ENCODE measurements at places on chromosomes 3 and 15. TPM values are rescaled to one million over a fixed set of nuclear protein-coding genes. Genes with fewer than 3 reads are reported as not detected.

GRCh38 chr3:8493744-8494143 is 7.9 kb upstream of the LMCD1 start:
- no peak for DNase-seq
- H3K36me3 ChIP-seq: no peaks in the 10 kb centered on the region
- peaks cover 12% of the 10 kb centered on the region for H3K4me1 ChIP-seq
- no peak overlapping the region for H3K4me3 ChIP-seq

DNA sequence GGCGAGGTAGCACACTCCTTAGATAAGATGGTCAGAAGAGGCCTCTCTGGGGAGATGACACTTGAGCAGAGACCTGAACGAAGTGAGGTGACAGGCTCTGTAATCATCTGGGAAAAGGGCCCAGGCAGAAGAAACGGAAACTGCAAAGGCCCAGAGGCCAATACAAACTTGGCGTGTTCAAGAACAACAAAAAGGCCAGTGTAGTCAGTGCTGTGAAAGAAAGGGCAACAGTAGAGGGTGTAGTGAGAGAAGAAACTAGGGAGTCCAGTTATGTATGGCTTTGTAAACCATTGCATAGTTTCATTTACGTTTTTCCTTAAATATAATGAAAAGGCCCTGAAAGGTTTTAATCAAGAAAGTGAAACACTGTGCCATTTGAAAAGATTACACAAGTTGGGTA is 31.8 kb downstream of the PLD1 start:
- H3K4me3 ChIP-seq: no peak overlapping the region
- no peak overlapping the region for H3K27ac ChIP-seq
- H3K4me1 ChIP-seq: peaks cover 9% of the 10 kb centered on the region
- no peak for DNase-seq
- H3K27me3 ChIP-seq: no peaks in the 10 kb centered on the region

DNA sequence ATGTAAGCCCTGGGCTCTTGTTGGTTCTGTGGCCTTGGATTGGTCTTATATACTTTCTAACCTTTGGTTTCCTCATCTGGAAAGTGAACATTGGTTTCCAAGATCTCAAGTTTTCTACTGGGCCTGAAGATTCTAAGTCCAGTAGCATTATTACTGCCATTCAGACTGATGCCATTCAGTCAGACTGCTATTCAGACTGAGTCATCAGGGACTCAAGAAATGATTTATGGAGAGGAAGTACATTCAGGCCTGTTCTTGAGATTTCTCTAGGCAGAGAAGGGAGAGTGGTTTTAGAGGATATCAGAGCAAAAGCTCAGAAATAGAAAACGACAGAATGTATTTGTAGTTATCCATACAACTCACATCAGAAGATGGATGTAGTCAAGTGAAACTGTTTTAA is 557.2 kb downstream of the NR2F2 start:
- no peak overlapping the region for H3K4me3 ChIP-seq
- H3K36me3 ChIP-seq: no peaks in the 10 kb centered on the region
- H3K27ac ChIP-seq: no peak overlapping the region
- DNase-seq: no peak
- peaks cover 6% of the 10 kb centered on the region for H3K27me3 ChIP-seq

DNA sequence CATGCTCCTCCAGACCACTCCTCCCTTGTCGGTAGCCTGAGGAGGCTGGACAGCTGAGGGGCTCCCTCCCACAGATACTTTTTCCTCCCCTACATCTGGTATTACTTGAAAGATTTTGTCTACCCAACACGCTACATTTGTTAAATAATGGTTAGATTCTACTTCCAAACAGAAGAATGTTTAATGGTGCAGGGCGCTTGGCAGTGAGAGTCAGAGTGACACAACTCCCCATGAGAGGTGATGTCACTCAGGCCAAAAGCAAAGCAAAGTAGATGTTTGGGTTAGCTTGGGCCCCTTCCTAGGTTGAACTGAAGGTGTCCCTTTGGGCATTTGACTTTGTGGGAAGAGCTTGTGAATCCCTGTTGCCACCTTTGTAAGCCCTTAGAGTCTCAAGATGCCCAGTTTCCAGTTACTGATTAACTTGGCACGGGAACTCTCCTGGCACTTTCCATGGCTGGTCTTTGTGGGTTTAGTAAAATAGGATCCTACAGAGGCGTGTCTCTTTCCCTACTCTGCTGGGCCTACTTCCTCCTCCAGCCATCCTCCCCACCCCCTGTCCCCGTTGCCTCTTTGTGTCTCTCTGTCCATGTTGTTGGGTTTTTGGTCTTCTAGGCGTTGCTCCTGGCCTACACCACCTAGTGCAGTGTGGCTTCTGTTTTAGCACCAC is 5.6 kb downstream of the LIMD1 start:
- peaks cover 21% of the 10 kb centered on the region for H3K36me3 ChIP-seq
- no peak overlapping the region for H3K27ac ChIP-seq
- no peak overlapping the region for H3K4me3 ChIP-seq

DNA sequence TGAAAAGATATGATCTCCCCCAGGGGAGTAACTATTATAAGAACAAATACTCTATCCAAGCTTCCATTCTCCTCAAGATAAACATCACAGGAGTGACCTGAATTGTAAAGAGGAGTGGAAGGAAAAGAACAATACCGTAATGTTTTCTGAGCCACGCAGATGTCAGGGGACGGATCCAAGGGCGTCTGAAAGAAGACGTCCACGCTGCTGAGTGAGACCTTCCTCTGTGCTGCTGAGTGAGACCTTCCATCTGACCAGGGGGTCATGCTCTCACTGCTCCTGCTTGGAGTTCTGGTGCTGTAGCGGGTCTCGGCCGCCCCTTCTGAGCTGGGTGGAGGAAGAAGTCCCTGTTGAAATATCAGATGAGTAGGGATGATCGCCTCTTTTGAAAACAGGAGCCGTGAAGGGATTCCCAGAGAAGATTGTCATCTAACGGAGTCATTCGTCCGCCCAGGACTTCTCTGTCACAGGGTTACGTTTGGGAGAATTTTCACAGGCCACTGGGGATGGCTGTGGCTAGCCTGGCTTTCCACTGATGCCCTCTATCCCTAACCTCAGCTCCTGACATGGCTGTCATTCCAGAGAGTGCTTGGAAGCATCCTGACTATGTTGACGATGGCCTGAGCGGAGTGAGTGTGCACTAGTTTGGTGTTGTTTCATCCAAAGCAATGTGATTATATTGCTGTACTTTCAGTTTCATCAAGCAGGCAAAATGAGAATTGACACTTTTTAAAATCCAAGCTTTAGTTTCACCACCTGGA is 184.9 kb downstream of the APBA2 start:
- peaks cover 43% of the 10 kb centered on the region for H3K4me1 ChIP-seq
- H3K27me3 ChIP-seq: no peaks in the 10 kb centered on the region
- H3K27ac ChIP-seq: peak overlapping the region; percentile 67
- no peak overlapping the region for H3K4me3 ChIP-seq

DNA sequence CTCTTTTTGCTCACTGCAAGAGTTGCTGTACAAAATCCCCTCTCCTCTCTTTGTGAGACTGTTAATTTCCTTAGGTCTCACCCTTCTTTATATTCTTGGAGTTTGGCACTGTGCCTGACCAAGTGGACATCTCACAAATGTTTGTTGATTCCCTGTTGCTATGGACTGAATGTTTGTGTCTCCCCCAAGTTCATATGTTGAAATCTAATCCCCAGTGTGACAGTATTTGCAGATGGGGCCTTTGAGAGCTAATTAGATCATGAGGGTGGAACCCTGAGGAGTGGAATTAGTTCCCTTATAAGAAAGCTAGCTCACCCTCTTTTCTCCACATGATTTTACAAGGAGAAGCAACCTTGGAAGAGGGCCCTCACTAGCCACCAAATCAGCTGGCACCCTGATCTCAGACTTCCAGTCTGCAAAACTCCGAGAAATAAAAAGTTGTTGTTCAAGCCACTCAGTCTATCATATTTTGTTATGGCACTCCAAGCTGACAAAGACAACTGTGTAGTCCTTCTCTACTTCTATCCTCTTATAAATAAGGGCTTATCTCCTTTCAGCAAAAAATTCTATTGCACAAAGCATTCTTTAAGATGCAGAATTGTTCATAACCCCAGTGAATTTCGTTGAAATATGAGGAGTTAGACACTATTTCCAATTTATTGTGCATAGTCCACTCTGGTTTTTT is 65.5 kb upstream of the NPHP3 start:
- no peak overlapping the region for H3K27ac ChIP-seq
- H3K4me3 ChIP-seq: no peak overlapping the region
- H3K27me3 ChIP-seq: no peaks in the 10 kb centered on the region
- DNase-seq: no peak

DNA sequence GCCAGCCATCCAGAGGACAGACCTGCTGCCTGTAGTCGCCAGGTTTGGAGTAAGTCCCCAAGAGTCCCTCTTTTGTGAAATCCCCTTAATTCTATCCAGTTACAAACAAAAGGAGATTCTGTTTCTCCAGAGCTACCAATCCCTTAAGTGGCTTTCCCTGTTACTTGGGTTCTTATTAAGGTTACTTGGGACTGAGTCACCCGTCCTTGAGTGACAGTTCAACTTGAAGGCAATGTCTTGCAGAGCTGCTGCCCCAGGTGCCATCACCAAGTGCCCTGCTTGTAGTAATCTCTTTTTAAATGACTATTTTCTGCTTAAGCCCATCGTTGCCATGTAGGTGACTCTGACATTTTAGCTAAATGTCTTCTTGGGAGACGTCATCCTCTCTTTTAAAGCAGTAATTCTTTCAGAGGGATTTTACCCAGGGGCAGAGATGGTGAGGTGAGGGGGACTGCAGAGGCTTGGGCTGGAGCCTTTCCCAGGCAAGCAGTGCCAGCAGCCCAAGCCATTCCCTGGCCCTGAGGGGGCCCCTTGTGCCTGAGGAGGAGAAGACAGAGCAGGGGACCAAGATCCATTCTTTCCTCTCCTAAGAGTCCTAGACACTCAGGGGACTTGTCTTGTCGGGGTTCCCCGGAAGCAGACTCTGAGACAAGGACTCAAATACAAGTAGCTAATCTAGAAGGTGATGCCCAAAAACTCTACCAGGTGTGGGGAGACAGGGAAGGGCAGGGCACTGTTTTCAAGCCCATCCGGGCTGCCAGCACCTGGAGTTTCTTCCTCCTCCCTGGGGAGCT is 253.7 kb downstream of the PLCL2 start:
- H3K4me1 ChIP-seq: peaks cover 8% of the 10 kb centered on the region
- no peak overlapping the region for H3K4me3 ChIP-seq
- no peak for DNase-seq
- H3K36me3 ChIP-seq: no peaks in the 10 kb centered on the region

- no peak overlapping the region for H3K4me3 ChIP-seq
- no peaks in the 10 kb centered on the region for H3K4me1 ChIP-seq
- H3K27me3 ChIP-seq: no peaks in the 10 kb centered on the region
- H3K27ac ChIP-seq: no peak overlapping the region
These were observed 990.4 kb downstream of the GBE1 start for GRCh38 chr3:80771085-80771484.

DNA sequence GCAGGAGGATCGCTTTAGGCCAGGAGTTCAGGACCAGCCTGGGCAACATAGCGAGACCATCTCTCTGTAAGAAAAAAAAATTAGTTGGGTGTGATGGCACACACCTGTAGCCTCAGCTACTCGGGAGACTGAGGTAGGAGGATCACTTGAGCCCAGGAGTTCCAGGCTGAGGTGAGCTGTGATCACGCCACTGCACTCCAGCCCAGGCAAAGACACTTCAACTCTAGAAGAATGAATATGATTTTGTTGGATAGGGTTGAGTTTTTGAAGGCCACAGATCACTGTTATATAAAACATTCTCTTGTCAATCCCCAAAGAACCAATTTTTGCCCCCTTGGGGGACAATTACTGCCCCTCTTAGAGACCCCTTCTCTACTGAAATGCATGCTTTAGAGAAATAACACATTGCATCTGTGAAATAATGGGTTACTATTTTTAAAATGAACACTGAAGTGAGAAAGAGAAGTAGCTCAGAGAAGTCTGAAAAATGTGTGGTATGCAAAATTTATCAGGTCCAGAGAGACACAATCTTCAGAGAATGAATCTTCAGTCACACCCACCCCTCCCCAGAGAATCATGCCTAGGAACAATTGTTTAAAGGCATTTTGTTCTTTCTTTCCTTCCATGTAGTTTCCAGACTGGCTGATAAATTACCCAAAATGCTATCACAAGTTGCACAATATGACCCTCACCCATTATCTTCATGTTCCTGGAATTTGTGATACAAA is 42.7 kb downstream of the METTL6 start:
- no peak overlapping the region for H3K27ac ChIP-seq
- peaks cover 3% of the 10 kb centered on the region for H3K36me3 ChIP-seq
- no peak overlapping the region for H3K4me3 ChIP-seq
- no peak for DNase-seq
- H3K27me3 ChIP-seq: no peaks in the 10 kb centered on the region

DNA sequence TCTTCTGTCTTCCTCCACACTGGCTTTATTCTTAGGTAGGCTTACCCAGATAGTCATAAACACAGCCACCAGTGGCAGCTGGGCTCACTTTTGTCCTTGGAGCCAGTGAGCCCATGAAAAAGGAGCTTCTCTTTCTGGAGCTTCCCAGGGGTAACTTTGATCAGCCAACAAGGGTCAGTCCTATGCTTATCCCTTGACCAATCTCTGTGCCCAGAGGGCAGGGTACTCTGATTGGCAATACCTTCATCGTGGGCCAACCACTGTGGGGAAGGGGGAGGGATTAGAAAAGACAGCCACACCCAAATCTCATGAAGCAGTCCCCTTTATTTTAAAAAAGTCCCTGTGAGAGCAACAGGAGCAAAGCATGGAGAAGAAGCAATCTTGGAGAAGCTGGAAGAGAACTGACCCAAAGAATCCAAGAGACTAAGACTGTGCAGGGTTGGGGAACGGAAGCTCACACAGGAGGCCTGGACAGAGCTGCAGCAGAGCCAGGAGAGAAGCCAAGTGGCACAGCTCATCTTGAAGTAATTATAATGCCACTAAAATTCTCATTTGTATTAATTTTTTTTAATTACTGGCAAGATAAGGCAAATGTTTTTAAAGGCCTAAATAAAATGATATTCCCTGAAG is 70.4 kb downstream of the SSUH2 start:
- H3K27ac ChIP-seq: no peak overlapping the region
- no peak overlapping the region for H3K4me3 ChIP-seq
- H3K27me3 ChIP-seq: no peaks in the 10 kb centered on the region
- no peak for DNase-seq
- no peaks in the 10 kb centered on the region for H3K4me1 ChIP-seq

DNA sequence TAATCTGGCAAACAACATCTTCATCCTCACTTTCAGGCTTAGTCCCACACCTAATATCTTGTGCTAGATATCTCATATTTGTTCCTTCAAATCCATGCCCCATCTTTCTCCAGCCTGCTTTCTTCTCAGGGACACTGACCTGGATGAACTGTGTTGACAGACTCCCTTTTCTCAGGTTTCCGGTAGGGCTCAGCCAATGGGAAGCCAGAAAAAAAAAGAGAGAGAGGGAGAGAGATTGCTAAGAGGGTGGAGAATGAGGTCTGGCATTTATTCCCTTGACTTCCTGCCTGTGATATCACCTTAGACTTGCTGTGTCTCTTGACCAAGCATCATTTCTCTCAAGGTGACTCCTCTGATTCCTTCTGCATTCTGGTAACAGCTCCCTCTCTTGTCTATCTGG is 145.6 kb upstream of the ABI3BP start:
- H3K36me3 ChIP-seq: no peaks in the 10 kb centered on the region
- no peak overlapping the region for H3K4me3 ChIP-seq
- DNase-seq: no peak

GRCh38 chr3:72099326-72100079 is 314.6 kb upstream of the PROK2 start:
- no peak overlapping the region for H3K4me3 ChIP-seq
- H3K27me3 ChIP-seq: peaks cover 12% of the 10 kb centered on the region
- no peak for DNase-seq
- H3K36me3 ChIP-seq: no peaks in the 10 kb centered on the region

The SPTBN5 gene
- total RNA-seq: 2.9 TPM

The IL16 gene
- total RNA-seq: 4.3 TPM

The MUC20 gene
- total RNA-seq: 2.9 TPM

The MYO5C gene
- total RNA-seq: 15.8 TPM

The STT3B gene
- 196 TPM for total RNA-seq

All from spinal cord (tissue), 10 donors.